ENCODE measurements at places on chromosomes 13 and 19.

- DNase-seq, result peak; percentile 58
Observed at GRCh38 chr13:78022164-78022877, 103.7 kb upstream of the EDNRB start.

GRCh38 chr19:29683009-29683408, 17.7 kb downstream of the PLEKHF1 start:
- DNase-seq, result no peak

GRCh38 chr19:58054901-58055874, 3.9 kb upstream of the ZNF135 start:
- DNase-seq, result no peak

GRCh38 chr13:90302107-90302506, 1045.4 kb upstream of the MIR17HG start:
- DNase-seq, result no peak

DNA sequence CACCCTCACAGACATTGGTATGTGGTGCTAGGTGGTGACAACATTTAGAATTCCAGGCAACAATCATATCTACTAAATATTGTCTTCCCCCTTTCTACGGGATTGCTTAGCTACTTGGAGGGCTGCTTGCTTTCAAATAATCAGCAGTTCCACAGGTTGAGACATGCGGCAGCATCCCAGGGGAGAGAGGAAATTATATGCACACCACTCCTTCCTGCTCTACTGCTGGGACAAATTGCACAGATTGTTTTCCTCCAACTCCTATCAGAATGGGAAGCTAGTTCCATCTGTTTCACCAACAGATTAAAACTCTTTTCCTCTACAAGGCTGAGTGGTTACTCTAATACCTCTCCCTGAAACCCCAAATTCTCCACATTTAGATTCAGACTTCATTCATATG, 275.4 kb downstream of the DNAJC15 start:
- no peak for DNase-seq

DNA sequence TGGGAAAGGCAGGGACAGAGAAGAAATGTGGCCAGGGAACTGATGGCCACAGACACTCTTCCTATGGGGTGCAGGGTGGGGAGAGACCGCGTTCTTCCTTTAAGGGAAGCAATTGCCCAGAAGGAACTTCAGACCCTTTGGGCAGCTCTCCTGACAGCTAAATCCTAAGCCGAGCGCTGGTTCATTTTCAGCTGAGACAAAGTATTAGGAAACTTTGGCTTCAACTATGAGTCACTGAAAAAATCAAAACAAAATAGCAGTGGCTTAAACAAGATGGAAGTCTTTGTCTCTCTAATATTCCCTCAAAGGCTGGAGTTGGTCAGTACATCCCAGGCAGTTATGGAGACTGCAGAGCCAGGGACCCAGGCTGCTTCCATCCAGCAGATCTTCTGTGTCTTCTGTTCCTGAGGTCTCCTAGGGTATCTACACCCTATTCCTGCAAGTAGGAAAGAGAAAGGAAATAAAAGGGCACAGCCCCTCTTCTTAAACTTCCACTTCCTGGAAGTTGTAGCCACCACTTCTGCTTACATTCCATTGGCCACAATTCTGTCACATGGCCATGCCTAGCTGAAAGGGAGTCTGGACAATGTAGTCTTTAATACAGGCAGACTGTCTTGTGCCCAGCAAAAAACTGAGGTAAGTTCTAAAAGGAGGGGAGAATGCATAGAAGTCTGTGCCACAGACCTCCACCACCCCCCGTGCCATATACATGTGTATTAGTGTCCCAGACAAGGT, 163.5 kb downstream of the KATNAL1 start:
- no peak for DNase-seq

- DNase-seq, result peak; percentile 7
Observed at GRCh38 chr19:41001243-41001971, 10.3 kb downstream of the CYP2B6 start.

DNA sequence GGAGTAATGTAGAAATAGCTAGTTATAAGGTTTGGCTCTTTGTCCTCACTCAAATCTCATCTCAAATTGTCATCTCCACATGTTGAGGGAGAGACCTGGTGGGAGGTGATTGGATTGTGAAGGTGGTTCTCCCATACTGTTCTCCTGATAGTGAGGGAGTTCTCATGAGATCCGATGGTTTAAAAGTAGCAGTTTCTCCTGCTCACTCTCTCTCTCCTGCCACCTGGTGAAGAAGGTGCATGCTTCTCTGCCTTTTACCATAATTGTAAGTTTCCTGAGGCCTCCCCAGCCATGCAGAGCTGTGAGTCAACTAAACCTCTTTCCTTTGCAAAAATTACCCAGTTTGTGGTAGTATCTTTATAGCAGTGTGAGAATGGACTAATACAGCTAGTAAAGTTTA, 849.4 kb downstream of the DACH1 start:
- DNase-seq, result no peak

GRCh38 chr13:46342538-46342937, 44.5 kb downstream of the RUBCNL start:
- DNase-seq, result peak; percentile 37

Data from hematopoietic multipotent progenitor cell treated with erythropoietin and hydrocortisone succinate and interleukin-3 and kit ligand, for 6 days (in vitro differentiated cells).